ENCODE measurements at places on chromosomes 2 and 18.

DNA sequence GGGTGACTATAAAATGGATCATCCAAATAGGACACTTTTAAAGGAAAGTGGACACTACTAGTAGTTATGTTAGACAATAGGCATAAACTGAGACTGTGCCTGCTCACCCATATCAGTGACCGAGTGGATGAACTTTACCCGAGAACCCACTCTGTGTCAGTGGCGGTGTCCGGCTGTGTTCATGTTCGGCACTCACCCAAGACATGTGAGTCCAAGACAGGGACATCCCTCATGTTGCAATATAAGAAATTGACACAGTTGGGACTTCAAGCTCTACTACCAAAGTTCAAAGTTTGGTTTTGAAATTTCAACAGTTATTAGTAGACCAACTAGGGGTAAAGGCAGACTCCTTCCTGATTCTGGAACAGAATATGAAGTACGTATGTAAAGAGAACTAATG, 326.3 kb upstream of the TNP1 start:
- DNase-seq, result no peak

DNA sequence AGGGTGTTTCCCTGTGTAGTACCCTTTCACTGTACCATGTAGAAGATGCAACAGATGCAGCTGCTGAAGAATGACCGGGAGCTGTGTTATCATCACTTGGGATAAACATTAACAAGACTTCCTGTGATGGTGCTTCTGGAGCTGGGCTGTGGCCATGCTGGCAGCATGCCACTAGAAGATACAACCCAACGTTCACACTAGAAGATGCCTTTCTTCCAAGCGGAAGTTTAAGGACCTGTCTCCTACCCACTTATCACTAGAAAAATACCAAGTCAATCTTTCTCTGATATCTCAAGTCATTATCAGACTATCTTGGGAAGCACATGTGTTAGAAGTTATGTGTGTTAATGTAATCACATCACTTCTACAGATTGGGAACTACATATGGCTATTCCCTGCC, 953.5 kb downstream of the CNTNAP5 start:
- DNase-seq, result no peak

DNA sequence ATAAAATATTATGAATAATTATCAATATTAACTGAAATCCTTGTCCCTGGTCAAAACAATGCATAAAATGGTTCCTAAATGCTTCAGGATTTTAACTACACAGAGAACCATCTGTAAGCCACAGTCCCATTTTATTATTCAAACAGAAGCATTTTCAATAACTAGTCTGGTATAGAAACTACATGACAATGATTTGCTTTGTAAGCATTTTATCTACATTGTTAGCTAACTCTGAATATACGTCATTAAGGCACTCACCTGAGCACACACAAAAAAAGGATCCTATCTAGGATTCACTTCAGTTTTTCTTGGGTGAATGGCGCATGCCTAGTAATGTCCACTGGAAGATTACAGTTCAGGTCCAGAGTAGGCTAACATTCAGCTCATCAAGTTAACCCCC, 22.8 kb downstream of the EPB41L3 start:
- no peak for DNase-seq

DNA sequence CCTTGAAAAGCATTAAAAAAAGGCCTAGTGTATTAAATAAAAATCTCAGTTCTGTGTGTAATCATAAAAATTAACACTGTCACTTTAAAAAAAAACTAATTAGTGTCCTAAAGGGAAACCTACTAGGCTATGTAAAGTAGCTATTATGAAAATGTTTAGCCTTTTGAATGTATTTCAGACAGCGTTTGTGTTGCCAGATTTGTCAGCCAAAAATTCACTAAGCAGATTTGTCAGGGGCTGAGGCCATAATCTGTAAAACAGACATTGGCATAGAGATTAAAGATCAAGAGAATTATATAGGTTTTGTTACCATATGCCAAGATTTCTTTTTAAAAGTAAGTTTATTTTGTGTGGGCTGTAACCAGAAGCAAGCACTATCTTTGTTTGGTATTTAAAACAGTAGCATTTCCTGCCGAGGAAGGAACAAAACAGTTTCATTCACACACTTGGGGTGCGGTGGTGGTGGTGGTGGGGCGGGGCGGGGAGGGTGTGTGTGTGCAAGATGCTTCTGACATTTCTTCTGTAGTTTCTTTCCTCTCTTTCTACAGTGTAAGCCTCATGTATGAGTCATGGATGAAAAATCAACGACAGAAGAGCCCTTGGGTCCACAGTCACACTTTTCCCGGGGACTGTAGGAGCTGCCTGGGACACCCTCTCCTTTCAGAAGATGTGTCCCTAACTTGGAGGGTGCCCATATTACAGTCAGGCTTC, 328.5 kb upstream of the FANCL start:
- no peak for DNase-seq

GRCh38 chr2:46296840-46297545, at the start of gene EPAS1:
TSS of gene EPAS1 (plus strand) at chr2:46297407. CDS start at chr2:46297912, 505 bp downstream.
- DNase-seq, result peak; percentile 85

DNA sequence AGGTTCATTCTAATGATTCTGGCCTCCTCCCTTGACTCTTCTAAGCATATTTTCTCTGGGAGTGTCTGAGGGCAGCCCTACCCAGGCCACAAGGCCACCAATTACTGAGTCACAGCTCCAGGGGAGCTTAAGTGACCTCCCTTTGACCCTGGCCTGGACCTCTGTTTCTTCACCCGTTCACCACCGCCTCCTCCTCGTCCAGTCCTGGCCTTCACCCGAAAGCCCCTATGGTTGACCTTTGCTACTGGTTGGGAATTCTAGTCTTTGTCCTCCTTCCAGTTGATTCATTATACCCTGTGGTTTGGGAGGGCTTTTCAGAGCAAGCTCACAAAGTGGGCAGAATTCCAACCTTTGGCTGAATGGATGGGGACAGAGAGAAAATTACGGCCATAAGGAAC, 72.6 kb downstream of the NRP2 start:
- DNase-seq, result no peak

DNA sequence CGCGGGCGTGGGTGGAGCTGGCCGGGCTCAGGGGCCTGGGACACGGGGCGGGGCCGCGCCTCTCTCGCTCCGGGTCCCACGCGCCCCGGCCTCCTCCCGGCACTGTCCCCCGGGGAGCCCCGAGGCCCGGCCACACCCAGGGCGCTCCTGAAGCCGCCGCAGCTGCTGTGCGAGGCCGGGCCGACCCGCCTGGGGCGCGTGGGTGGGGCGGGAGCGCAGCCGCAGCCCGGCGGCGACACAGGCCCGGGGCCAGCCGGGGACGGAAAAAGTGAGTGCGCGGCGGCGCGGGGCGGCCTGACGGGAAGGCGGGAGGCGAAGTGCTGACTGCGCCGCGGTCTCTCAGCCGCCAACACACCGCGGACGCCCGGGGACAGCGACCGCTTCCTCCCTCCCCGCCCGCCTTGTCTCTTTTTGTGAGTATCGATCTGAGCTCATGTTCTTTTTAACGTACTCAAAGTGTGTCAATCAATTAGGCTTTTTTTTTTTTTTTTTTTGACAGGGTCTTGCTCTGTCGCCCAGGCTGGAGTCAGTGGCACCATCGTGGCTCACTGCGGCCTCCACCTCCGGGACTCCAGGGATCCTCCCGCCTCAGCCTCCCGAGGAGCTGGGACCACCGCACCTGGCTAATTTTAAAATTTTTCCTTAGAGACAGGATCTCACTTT, 14.5 kb downstream of the PDCD1 start:
- DNase-seq, result peak; percentile 38

GRCh38 chr18:49798001-49798400, 15.3 kb downstream of the ACAA2 start:
- DNase-seq, result no peak

DNA sequence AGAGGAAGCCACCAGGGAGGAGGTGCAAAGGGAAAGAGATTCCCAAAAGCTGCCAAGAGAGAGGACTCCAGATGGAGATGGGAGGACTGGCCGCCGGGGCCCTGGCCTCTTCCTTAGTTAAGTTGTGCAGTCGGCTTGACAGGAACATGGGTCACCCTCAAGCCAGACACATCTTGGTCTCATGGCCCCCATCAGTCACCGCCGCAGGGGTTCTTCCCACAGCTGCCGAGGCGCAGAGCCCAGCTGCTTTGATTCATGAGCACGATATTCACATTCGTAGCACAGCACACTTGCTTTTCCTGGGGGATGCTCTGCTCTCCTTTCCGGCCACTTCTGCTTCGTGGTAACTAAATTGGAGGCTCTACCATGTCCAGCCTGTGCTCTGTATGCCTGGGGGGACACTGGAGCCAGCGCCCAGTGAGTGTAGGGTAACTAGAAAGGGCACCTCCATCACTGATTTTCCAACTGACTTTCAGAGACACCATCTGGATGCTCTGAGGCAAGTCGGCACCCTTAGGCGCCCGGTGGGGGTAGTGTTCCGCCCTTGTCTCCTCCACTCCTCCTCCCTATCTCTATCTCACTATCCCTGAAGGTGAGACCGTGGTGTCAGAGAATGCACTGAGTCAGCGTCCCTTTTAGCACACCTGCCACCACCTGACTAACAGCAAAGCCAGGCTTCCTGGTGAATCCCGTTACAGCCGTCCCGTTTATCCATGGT, 13.3 kb downstream of the TWIST2 start:
- DNase-seq, result no peak

- no peak for DNase-seq
Measured at GRCh38 chr2:28228434-28228995, 164.1 kb upstream of the FOSL2 start.

DNA sequence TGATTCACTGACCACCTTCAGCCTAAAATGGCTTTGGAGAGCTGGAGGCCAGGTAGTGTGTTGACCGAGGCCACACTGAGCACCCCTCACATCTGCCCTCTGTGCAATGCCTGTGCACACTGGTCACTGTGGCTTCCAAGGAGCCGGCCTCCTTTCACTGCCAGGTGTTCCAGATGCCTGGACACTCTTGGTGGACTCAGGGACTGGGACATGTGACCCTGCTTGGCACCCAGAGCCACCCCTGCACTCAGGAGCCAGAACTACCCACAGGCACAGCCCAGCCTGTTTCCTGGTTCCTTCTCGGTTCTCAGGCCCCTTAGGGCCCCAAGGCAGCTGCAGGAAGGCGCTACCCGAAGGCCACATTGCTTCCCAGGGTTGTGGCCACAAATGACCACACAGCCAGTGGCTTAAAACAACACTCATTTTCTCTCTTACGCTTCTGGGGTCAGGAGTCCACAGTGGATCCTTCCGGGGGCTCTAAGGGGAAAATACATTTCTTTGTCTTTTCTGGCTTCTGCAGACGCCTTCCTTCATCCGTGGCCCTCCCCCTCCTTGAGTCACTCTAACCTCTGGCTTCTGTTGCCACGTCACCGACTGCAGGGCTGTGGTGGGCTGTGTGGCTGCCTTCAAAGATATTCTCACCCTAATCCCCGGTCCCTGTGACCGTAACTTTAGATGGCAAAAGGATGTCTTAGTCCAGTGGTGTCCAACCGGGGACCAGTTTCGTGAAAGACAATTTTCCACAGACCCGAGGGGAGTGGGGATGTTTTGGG, 78.6 kb downstream of the ASB1 start:
- DNase-seq, result no peak

GRCh38 chr2:160310118-160310828, 110.2 kb upstream of the ITGB6 start:
- DNase-seq, result no peak

Measured in kidney capillary endothelial cell (primary cell).